ENCODE measurements at places on chromosomes 2 and 18.

DNA sequence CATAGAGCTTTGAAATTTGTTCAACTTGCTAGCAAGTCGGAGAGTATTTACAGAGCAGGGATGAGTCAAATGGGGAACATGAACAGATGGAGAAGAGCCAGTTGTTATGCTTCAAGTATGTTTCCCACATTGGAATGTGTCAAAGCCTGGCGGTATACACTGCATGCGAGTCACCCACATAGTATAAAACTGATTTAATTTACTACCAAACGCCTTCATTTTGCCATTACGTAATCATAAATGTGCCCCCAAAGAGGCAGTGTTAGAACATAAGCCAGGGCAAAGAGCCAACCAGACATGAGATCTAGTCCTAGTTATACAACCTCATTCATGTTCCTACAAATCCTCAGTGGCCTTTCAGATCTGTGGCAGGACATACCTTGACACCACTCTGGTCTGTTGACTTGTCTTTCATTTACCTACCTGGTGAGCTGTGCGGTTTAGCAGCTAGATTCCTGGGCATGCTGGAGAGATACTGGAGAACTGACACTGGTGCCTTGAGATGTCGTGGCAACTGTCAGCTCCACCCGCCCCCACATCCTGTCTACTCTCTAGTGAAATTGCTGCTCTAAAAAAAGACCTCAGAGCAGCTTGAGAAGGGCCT is 21.7 kb upstream of the NRP2 start:
- DNase-seq = no peak

GRCh38 chr2:9644603-9645002 is 13.8 kb upstream of the YWHAQ start:
- no peak for DNase-seq

DNA sequence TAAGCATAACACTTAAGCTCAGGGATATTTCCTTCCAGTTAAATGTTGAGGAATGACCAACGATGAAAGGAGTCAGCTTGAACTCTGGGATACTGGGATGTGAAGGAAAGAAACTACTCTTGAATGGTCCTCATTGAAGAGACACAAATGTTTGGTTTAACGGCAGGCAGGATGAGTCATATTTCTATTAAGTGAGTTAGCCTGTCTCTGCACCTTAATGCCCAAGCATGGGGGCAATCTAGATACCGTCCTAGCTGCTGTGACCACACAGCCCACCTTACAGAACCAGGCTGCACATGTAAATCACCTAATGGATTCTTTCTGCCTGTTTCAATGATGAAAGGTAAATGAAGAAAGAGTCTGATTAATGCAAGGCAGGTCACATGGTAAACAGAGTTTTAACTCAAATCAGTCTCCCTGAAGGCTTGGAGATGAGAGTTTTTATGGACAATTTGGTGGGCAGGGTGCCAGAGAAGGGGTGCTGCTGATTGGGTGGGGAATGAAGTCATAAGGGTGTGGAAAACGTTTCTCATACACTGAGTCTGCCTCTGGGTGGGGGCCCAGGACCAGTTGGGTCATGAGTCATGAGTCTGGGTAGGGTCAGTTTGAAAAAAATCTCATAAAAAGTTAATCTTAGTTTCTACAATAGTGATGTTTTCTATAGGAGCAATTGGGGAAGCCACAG is 144.6 kb upstream of the MMADHC start:
- no peak for DNase-seq

- no peak for DNase-seq
Observed at GRCh38 chr18:10190564-10190963, 263.9 kb upstream of the APCDD1 start.

DNA sequence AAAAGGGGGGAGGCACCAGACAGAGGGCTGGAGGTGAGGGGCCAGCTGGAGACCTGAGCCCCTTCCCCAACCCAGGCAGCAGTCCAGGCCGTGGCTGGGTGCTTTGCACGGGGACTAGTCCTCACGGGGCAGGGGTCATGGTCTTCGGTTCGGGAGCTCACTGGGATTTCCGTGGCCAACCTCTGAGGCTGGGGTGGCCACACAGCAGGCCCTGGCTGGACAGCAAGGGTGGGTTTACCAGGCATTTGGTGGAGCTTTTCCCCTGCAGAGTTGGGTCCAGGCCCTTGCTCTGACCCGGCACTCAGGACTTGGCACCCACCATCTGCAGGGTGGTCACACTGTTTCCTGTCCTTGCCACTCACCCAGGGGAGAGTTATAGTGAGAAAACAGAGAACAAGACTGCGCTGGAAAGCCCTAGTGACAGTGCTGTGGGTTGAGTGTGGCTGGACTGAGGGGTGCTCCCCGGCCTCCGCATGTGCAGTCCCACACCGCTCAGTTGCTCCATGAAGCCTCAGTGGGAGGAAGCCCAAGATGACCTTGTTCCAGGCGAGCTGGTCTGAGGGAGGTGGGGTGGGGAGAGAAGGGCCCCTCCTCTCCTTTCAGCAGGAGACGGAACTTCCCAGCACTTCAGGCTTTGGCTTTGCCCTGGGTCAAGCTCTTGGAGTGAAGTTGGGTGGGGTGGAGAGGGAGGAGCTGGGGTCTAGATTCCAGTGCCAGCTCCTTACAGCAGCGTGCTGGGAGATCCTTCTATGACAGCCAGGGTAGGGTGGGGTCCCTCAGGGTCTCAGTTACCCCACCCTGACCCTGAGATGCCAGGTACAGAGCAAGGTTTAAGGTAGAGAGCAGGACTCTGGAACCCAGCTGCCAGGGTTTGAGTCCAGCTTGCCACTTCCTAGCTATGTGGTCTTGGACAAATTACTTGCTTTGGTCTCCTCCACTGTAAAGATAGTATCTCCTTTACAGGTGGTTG is 219.8 kb downstream of the DYSF start:
- DNase-seq = no peak
